ENCODE measurements at places on chromosomes 2 and 18.
A peak's percentile ranks its signal among the peaks of the same experiment; 100 is the strongest.

- DNase-seq: no peak
Measured at GRCh38 chr2:213046431-213046830, 105.0 kb downstream of the IKZF2 start.

- DNase-seq: no peak
Measured at GRCh38 chr2:24721470-24721869, 71.7 kb downstream of the PTRHD1 start.

DNA sequence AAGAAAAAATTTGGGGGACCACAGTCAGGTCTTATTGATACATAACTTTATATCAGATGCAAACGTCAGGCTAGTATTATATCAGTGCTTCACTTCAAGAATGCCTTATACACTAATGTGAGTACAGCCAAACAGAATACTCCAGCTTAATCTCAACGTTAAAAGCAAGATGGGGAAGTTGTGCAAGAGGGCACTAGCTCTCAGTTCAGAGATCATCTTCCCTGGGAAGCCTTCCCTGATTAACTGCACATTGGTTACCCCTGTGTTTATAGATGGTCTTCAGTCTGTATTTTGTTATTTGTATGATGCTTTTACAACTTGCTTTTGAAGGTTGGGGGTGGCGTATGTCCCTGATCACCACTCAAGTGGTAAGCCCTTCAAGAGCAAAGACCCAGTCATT, 11.4 kb downstream of the EPAS1 start:
- no peak for DNase-seq

DNA sequence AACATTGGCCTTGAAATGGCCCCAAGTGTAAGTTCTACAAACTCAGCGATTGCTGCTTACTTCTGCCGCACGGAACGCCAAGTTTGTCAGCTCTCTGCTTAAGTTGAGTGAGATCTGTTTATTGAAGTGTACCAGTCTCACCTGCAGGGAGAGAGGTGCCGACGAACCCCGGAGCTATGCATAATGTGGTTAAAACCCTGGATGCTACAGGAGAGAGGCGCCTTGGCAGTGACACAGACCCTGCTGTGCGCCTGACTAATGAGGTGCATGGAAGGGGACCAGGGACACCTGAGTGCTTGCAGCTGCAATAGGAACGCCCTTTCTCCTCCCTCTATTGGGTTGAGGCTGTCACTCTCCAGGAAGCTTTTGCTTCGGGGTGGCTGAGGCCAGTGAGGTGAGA, 979 bp downstream of the SLC9A2 start:
- no peak for DNase-seq

GRCh38 chr2:159137511-159138241, 148.8 kb downstream of the WDSUB1 start:
- no peak for DNase-seq

DNA sequence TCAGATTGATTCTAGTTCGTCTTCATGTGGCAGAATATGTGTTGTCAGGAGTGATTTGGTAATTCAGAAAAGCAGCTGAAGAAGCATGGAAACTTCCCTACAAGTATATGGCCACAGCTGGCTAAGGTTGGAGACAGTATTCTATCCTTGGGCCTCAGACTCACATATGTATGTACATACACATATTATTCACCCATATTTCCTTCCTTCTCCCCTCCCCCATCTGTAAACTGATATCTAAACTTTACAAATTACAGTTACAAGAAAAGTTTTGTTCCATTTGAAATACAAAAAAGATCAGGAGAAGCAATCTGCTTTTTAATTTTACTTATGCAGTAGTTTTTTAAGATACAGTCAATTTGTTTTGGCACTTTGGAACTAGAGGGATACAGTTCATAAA, 3.1 kb downstream of the SP3 start:
- no peak for DNase-seq

- no peak for DNase-seq
Measured at GRCh38 chr2:241849616-241850543, 8.8 kb downstream of the PDCD1 start.

- DNase-seq: no peak
Measured at GRCh38 chr2:48906633-48907032, 151.1 kb upstream of the LHCGR start.

GRCh38 chr2:184689638-184690037, 91.3 kb downstream of the ZNF804A start:
- DNase-seq: no peak

DNA sequence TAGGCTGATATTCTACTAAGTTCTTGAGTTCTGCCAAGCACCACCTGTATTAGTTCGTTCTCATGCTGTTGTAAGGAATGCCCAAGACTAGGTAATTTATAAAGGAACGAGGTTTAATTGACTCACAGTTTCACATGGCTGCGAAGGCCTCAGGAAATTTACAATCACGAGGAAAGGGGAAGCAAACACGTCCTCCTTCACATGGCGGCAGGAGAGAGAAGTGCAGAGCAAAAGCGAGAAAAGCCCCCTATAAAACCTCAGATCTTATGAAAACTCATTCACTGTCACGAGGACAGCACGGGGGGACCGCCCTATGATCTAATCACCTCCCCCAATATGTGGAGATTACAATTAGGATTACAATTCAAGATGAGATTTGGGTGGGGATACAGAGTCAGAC, 47.7 kb upstream of the YWHAQ start:
- no peak for DNase-seq

- DNase-seq: no peak
Measured at GRCh38 chr18:72675394-72675793, 131.3 kb upstream of the CBLN2 start.

DNA sequence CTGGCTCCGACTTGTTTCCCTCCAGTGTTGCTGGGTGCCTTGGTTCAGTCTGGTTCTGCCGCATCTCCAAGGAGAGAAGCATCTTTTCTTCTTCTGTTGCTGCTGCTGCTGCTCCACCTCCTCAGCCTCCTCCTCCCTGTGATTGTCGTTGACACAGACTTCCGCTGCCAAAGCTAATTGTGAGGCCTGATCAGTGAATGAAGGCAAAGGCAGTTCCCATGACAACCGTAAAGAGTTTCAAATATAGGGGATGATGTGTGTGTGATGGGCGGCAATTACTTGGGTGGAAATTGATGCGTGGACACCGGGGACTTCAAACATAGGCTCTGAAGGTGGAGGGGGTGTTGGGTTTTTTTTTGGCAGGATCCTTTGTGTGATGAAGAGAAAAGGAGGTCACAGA, 13.7 kb downstream of the TET3 start:
- DNase-seq: peak; percentile 59

DNA sequence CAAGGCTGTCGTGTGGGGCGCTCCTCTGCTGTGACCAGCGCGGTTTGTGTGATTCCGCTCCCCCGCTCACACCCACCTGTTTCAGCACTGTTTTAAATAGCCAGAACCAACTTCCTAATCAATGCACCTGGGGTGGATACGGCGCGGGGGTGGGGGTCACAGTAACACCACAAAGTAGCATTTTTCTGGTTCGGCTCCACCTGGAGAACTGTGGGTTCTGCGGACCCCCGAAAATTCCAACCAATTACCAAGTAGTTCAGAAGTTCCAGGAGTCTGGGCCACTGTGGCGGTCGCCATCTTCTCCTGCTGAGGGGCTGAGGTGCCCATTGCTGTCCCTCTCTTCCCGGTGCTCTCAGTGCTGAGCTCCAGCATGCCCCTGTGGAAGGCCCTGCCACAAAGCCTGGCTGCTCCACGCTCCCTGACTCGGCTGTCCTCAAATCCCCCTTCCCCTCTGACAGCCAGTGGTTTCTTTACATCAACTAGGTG, 79.4 kb downstream of the GFPT1 start:
- no peak for DNase-seq

- DNase-seq: no peak
Measured at GRCh38 chr2:201072201-201072530, 365 bp downstream of the NDUFB3 start.

DNA sequence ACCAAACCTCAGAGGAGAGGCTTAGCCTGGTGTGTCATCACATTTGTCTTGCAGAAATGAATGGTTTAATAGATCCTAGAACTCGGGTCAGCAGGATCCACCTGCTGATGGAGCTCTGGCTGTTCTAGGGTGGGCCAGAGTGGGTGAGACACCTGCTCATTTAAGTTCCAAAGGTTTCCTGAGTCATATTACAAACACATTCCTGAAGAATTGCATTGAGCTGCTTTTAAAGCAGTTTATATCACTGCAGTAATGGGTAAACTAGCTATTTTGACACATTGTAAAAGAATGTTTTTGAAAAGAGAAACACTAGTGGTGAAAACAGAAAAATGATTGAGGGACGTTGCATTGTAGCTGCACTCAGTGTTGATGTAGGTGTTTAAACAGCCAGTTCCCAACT, 175.3 kb upstream of the TCF4 start:
- DNase-seq: no peak

GRCh38 chr2:102063941-102064678, 72.3 kb downstream of the IL1R2 start:
- DNase-seq: peak; percentile 53

DNA sequence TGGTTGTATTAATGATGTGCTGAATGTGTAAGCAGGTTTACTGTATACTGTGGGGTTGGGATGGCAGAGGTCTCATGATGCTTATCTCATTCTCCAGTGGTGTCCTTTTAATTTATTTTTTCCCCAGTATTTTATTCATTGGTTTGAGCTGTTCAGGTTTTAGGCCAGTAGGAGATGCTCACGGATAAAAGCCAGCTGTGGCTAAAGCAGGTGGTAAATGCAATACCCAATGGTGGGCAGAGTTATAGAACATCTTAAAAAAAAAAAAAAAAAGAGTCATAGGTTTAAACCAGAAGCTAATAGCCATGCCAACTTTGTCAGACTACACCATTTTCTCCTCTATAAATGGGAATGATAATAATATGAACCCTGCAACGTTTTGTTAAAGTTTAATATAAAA, 57.8 kb upstream of the NEUROD1 start:
- no peak for DNase-seq

- DNase-seq: no peak
Measured at GRCh38 chr2:164127971-164128527, 392.2 kb upstream of the FIGN start.

- no peak for DNase-seq
Measured at GRCh38 chr2:172655091-172655837, 80.4 kb upstream of the RAPGEF4 start.

- DNase-seq: no peak
Measured at GRCh38 chr18:78241535-78242253, 737.9 kb upstream of the SALL3 start.

DNA sequence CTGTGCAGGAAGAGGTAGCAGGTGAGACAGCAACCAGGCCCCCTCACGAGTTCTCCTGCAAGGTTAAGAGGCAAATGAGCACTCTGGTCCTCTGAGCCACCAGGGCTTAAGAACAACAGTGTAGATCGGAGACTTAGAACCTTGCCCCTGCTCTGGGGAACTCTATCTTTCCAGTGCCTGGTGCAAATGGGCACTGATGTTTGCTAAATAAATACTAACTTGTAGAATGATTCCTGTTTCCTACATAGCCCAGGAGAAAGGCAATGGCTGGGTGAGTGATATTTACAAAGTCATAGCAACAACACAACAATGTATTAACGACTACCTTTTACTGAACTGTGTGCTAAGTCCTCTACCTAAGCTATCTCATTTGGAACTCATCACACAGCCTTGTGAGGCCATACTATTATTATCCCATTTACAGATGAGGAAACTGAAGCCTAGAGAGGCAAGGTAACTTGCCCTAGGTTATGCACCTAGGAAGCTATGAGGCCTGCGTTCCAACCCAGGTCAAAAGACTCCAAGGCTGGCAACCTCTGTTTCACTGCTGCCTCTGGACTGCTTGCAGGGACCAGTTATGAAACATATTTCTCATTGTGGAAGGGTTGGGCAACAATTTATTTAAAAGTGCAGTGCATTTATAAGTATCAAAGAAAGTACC, 4.3 kb downstream of the ATP8B1 start:
- no peak for DNase-seq

- DNase-seq: no peak
Measured at GRCh38 chr2:172806996-172807395, 71.4 kb downstream of the RAPGEF4 start.

DNA sequence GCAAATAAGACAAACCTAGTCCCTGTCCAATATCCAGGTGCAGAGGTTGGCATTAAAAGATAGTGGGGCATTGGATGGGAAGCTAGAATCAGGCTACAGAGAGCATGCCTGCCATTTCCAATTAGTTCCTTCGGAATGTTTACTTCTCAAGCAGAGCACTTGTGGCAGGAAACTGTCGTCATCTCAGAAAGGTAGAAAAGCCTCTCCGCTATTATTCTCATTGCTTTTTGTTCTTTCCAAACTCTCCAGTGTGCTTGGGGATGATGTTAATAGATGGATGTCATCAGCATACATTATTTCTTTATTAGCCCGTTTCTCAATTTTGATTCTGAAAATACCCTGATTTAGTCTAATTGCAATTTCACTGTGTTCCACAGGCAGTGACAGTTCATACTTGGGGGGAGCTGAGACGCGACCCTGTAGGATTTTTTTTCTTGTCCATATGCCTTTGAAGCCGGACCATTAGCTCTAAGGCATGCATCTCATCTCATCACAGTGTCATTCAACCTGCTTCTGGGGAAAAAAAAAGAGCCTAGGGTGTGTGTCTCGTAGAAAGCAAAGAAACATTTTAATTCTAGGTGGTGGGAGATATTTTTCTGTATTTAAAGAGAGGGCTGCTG, 7.7 kb downstream of the ASB18 start:
- no peak for DNase-seq

DNA sequence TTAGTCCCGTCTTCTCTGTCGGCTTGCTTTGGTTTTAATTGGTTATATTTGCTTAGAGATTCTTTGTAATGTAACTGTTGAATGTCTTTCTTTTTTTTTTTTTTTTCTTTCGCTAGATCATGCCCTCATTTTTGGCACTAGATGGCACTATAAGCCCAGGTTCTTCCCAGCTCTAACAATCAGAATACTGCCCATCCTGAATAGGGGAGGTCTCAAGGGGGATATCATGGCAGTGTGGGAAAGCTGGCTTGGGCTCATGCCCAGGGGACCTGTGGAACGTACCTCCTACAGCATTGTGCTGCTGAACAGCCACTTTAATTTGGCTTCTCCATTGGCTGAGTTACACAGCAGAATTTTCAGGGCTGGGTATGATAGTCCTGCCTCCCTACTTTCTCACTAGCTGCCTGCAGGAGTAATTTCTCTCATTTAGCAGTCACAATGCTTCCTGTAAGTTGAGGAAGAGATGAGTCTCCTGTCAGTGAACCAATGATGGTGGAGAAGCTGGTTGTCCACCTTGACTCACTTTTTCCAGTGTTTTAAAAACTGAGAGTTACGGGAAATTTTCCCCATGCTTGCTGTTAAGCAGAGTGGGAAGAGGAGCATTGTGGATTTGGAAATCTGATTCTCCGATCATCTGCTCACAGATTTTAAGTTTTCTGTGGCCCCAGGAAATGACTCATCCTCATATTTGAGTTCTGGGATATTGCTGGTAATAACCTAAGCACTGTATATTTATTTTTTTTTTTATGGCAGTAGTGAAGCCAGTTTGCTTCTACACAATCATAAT, 47.2 kb downstream of the RAD51AP2 start:
- DNase-seq: no peak

DNA sequence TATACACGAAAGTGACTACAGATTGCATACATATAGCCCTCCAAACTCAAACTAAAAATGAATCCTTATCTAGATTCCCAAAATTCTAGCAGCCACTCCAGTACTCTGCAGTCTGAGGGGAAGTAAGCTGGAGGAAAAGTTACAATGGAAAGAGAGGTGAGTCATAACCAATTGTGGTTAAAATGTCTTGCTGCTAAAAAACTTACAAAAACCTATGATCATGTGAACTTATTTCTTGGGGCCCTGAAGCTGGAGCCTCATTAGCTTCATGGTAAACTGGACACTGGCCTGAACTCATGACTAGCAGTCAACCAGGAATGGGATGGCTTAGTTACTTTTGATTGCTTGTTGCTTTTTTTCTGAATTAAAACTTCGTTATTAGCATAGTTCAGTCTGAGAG, 175.9 kb downstream of the SLC4A3 start:
- DNase-seq: no peak

Measured in CD4-positive, alpha-beta T cell treated with Interleukin-15 for 1 hour (primary cell).